ENCODE measurements at places on chromosomes 11 and 22. TPM values are rescaled to one million over a fixed set of nuclear protein-coding genes. Genes with fewer than 3 reads are reported as not detected.

The ALDH3B2 gene
- not detected for total RNA-seq

The GAS2 gene
- 3.0 TPM for total RNA-seq

The APOBEC3F gene
- 16.2 TPM for total RNA-seq

The KRTAP5-10 gene
- not detected for total RNA-seq

The ESAM gene
- total RNA-seq: 0.70 TPM

The KCNJ1 gene
- total RNA-seq: not detected

The KCNE3 gene
- total RNA-seq: 9.0 TPM

The MFNG gene
- 6.6 TPM for total RNA-seq

The OR52H1 gene
- total RNA-seq: not detected

The CCDC86 gene
- total RNA-seq: 27.9 TPM

The RNF214 gene
- total RNA-seq: 51.1 TPM

The DCHS1 gene
- 12.1 TPM for total RNA-seq

The RNF215 gene
- 44.0 TPM for total RNA-seq

The DEPDC7 gene
- 5.7 TPM for total RNA-seq

The REXO2 gene
- total RNA-seq: 71.2 TPM

The HBG2 gene
- not detected for total RNA-seq

The OR56A1 gene
- 0.15 TPM for total RNA-seq

The OR6A2 gene
- 0.32 TPM for total RNA-seq

The OR5B17 gene
- total RNA-seq: not detected

All from endodermal cell (in vitro differentiated cells).